ENCODE measurements at places on chromosomes 4 and X.
A peak's percentile ranks its signal among the peaks of the same experiment; 100 is the strongest.

DNA sequence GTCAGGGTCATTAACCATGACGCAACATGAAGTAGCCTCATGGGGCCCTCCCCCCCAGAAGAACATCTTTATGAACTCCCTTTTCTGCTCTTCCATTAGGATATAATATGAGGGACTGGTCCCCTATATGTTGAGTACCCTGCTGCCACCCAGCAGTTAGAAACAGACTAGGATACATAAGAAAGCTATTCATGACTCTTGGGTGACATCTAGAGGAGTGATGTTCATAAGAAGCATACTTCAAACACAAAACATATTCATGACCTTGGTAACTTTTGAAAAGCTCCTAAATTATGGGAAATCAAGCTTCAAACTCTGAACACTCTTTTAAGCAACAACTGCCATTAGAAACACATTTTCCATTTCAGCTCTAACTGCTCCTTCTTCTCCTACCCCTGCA is 155.2 kb upstream of the SPIN4 start:
- peak; percentile 0 for DNase-seq

DNA sequence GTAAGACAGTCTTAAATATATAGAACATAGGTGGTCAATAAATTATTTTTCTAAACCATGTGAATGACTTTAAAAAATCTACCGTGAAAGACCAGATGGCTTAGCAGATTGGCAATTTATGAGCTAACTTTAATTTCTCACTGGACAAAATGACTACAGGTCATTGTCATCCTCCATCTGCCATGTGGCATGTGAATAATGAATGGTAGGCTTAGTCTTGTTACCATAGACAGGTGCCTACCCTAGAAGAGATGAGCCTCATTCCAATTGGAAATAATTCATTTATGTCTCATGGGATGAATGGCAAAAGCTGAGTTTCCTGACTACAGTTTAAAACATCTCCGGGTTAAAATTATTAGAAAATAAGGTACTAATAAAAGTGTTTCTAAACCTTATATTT is 1043.3 kb downstream of the FAT4 start:
- DNase-seq: no peak

GRCh38 chr4:129446074-129446473 is 350.1 kb downstream of the C4orf33 start:
- peak; percentile 2 for DNase-seq

DNA sequence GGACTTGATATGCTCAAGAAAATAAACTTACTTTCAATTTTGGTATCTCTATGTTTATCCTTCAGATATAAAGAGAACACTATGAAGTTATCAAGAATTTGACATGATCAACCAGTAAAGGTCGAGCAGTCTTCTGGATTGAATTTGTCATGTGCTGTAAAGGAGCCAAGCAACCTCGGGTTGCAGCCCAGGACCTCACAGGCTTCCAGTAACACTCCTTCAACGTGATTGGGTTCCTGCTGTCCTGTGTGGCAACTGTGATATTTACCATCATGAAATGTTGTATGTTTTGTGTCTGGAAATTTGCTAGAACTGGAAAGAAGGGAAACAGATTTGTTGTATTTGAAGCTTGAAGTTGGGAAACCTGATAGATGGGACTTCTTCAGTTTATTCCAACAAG is 52.0 kb upstream of the UGT2B7 start:
- DNase-seq: no peak

GRCh38 chrX:643241-643595 is 12.6 kb downstream of the SHOX start:
- no peak for DNase-seq

- no peak for DNase-seq
These were observed 1.6 kb upstream of the JCHAIN start for GRCh38 chr4:70667740-70668535.

- DNase-seq: no peak
These were observed 199.3 kb upstream of the GRID2 start for GRCh38 chr4:92104506-92104905.

GRCh38 chrX:23235051-23235450 is 99.6 kb upstream of the PTCHD1 start:
- DNase-seq: no peak

DNA sequence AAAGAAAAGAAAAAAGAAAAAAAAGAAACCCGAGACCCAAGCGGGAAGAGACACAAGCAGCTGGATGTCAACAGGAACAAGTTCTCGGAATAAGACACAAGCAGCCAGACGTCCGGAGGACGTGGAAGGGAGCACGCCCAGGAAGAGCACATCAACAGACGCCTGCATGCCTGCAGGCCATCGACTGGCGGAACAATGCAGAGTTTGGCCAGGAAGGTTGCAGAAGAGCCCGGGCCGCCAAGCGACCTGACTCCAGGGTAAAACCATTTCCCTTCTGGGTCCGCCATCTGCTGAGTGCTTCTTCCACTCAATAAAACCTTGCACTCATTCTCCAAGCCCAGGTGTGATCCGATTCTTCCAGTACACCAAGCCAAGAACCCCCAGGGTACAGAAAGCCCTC is 95.6 kb upstream of the PRR32 start:
- no peak for DNase-seq

GRCh38 chrX:9853307-9853706 is 67.1 kb downstream of the SHROOM2 start:
- DNase-seq: no peak

- no peak for DNase-seq
These were observed 734 bp upstream of the SH3TC1 start for GRCh38 chr4:8198206-8198905.

- DNase-seq: no peak
These were observed 24.2 kb downstream of the NELFA start for GRCh38 chr4:1984406-1985191.

DNA sequence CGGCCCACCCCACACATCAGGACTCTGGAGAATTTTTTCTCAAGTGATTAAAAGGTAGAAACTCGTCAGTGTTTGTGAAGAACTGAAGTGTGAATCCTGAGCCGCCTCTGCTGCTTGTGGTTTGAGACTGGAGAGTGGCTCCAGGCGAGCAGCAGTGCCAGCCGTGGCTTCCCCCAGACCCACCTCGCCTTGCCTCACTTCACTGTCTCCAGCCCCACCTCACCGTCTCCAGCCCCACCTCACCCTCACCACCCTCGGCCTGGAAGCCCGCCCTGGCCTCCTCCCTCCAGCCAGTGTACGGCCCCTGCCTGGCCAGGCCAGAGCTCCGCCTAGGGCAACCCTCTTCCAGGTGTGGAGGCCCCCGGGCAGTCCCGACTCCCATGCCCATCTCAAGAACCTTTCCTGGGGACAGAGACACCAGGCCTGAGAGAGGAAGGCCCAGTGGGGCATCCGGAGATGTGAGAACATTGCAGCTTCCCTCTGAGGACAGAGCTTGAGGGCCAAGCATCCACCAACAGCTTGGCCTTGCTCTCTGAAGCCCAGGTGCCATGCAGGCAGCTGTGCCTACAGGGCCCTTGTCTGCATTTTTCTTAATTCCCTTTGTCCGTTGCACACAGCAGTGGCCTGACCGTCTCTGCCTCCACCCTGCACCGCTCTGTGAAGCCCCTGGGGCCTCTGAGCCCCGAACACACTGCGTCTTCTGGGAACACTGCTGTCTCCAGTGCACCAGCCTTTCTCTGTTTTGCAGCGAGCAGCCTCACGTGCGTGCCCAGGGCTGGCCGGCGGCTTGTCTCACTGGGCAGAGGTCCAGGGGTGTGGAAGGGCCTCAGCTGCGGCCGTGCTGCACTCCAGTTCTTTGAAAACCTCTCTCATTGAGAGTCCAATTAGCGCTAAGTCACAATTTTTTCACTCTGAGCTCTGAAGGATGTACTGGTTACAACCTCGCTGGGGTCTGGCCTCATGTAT is 13.8 kb downstream of the SH3BP2 start:
- DNase-seq: no peak

DNA sequence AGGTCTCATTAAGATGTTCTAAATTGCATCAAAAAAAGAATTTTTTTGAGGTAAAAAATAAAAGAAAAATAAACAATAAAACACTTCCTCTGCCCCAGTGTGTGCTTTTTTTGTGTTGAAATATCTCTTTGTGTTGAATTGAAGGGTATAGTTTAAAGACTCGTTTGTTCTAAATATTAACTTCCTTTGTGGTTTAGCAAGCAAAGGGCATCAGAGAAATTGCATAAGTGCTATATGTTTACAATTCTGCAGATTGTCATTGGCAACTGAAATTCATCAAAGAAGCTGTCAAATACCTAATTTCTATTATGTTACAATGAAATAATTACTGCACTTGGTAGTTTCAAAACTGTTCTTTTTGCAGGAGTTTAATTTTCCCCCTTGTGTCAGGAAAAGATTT is 260.5 kb downstream of the DKK2 start:
- no peak for DNase-seq

DNA sequence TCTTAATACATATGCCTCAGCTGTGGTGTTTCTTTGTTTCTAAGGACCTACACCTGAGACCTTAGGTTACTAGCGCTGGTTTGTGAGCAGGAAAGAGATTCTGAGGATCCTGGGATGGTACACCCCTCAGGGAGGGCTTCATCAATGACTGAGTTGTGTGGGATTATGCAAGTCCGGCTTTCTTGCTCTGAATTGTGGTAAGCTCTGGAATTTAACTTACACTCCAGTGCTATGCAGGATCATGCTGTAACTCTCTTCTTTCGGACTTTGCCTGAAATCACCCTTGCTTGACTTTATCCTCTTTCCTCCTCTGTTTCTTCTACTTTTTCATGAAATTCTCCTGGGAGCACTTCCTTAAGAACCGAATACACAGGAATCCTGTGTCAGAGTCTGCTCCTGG is 431.5 kb upstream of the BOD1L1 start:
- DNase-seq: no peak

- DNase-seq: no peak
These were observed 7.6 kb upstream of the XPNPEP2 start for GRCh38 chrX:129731228-129731627.

- DNase-seq: no peak
These were observed 76.1 kb downstream of the CHST7 start for GRCh38 chrX:46649421-46650260.

DNA sequence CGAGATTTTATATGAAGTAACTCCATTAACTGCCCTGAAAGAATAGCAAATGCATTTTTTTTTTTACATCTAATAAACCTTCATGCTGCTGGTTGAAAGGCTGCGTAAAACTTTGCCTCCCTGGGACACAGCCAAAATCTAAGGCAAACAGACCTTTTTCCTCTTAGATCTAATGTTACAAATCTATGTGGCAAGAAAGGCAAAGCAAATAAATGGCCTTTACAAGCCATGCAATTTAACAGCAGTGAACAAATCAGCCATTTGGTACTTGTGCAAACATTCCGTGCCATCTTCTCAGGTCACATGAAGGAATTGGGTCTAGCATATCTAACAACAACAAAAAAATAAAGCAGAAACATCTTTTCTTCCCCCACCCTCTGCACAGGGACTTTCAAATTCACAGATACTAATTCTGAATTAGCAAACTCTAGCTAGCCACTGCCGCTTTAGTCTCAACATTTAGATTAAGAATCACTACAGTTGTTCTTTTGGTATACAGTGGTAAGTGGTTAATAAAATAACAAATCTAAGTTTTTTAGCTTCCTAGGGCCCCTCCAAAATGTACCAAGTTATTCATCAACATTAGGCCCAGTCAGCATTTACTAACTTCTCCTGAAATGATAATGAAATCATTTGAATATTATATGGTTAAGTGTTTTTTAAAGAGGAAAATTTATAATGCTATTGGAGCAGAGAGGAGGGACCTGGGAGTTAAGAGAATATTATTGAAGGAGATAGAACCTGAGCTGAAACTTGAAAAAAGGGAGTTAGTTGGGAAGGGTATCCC is 593.8 kb downstream of the SMARCA1 start:
- DNase-seq: no peak

DNA sequence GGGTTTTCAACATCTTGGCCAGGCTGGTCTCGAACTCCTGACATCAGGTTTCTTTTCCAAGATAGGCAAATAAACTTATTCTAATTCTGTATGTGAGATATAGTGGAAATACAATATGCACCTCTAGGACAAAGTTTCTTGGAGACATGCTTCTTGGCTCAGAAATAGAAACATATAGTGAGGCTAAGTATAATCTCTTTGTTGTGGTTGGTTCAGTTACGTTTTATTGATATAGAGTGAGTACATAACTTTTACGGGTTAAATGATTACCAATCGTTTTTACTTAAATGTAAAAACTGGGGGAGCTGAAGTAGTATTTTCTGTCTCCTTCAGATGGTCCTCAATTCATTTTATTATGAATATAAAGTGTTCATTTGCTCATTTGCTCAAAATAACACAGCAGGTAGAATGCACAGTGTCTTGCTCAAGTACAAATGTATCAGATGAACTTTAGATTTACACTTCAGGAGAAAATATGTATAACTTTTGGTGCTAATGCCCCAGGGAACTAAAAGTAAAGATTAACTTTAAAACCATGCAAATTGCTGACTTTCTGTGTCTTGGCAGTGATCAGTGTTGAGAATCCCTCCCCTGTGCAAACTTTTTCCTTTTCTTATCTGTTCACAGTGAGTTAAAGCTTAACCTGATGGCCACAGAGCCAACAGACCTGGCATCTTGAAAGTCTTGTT is 77.6 kb downstream of the AFF1 start:
- no peak for DNase-seq

DNA sequence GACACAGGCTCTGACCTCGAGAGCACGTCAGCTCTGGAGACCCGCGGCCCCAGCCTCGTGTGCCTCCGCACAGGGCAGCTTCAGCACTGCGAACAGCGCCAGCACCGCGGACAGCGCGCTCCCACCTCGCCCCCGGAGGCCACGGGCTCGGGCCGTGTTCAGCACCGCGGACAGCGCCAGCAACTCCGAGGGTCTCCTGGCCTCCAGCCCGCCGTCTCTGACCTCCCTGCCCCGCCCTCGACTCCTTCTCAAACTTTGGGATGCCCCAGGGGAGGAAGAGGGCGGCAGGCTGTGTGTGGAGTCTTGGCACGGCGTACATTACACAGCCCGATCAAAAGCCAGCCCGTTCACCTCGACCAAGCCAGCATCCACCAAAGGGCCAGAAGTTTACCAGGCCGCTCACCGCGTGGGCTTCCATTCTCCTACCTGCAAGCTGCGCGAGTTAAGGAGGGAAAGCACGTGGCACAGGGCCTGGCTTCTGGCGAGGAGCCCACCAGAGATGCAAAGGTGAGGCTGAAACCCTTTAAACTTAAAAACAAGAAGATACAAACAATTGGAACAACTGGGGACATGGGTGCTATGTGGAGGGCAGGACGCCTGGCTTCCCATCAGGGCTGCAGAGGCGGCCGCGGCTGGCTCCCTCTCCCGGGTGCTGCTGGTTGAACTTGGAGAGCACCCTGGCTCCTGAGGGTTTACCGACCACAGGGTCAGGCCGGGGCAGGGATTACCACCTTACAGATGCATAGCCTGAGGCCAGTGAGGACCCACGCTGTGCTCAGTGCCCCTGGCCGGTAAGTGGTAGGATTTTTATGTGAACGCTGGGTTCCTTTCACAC is 4.5 kb upstream of the NKX1-1 start:
- DNase-seq: peak; percentile 72

DNA sequence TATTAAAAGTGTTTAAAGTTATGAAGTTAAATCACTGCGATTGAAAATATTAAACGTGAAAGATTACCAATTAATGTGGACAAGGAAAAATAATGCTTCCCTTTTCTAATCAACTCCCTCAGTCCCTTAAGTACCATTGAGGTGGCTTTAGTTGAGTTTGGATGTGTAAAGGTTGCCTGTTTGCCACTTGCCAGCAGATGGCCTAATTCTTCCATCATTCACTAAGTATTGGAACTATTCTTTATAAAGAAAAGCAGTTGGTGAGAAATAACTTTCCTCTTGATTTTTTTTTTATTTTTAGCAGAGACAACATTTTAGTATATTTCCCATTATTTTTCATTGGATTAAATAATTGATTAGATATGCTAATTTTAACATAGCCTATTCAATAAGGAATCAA is 295.9 kb upstream of the TACR3 start:
- DNase-seq: no peak

Measured in HTR-8/SVneo (cell line).